ENCODE measurements at places on chromosomes 5 and 9.

DNA sequence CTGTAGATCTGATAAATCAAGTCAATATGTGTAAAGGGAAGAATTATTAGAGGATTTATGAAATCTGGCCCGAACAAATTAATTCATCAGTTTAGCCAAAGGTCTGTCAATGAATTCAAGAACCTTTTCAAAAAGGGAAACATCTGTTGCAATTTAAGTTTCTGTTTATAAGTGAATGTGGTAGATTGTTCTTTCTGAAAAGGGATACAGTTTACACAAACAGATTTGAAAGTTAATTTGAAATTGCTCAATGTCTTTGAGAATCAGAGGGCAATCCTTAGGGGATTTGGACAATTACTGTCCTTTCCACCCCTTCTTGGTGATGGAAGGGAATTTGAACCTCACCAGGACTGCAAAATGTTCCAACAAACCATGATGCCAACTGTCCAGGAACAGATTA is 29.7 kb upstream of the ERCC6L2 start:
- no peak for DNase-seq

GRCh38 chr9:124350494-124351263 is 64.6 kb downstream of the PSMB7 start:
- no peak for DNase-seq

- no peak for DNase-seq
Measured at GRCh38 chr5:143231973-143232812, 171.3 kb downstream of the NR3C1 start.

DNA sequence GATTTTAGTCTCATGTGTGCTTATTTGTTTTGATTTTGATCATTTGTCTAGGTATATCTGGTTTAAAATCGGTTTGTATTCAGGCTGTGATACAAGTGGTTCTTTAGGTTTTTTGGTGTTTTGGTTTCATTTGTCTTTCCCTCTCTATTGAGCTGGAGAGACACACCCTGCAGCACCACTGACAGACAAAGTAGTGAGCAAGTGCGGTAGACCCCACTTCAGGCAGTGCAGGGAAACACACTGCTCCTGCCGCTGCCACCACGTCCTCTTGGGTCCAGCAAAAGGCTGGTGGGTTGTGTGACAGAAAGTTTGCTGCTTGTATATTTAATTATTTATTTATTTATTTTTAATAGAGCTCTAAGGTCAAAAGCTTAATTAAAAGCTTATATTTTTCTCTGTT is 801.0 kb downstream of the NR2F1-AS1 start:
- no peak for DNase-seq

GRCh38 chr9:76562511-76562911 is 103.5 kb downstream of the GCNT1 start:
- DNase-seq = peak; percentile 68

DNA sequence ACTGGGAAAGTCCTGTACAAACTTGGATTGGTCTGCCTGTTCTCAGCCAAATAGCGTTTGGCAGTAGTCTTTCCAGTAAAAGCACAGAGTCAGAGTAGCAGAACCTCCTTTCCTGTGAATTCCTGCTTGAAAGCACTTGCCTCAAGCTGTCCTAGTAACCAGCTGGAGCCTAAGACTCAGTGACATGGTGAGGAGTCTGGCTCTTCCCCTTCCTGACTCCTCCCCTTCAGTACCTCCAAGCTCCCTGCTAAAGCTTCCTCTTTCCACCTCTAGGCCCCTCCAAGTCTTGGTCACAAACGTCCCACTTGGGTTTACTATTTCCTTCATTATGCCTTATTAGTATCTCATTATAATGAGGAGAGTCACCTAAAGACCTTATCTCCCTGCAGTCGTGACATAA is 21.4 kb upstream of the FAM81B start:
- no peak for DNase-seq

GRCh38 chr5:175856408-175857100 is 14.8 kb upstream of the CPLX2 start:
- no peak for DNase-seq

DNA sequence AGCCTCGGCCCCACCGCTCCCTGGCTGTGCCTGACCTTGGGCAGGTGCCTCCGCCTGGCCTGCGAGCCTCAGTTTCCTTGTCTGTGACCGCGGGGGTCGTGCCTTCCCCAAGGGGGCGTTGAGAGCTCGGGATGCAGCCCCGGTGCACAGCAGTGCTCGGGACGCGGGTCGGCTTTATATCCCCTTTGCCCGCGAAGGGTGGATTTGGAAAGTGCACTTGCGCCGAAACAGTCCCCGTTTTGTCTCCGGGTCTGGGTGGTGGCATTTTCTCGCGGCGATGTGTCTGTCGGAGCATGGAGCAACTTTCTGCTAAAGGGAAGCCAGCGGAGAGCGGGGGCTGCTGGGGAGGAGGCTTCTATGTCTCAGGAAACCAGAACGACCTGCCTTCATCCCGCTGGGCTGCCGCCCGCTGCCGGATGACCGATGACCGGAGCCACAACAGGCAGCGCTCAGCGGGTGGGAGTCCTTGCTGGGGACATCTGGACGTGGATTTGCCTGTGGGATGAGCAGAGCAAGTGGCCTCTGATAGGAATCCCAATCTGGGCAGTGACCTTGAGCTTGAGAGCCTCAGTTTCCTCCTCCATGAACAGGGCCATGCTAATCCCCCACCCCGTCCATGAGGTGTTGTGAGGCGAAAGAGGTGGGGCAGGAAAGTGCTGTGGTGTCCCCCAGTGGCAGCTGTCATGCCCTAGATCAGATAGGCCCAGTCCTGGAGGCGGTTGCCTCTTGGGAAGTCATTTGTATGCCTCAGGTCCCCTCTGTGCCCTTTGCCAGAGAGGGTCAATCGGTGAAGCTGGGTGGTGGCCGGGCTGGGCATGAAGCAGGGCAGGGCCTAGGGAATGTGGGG is 651 bp downstream of the HRH2 start:
- no peak for DNase-seq

DNA sequence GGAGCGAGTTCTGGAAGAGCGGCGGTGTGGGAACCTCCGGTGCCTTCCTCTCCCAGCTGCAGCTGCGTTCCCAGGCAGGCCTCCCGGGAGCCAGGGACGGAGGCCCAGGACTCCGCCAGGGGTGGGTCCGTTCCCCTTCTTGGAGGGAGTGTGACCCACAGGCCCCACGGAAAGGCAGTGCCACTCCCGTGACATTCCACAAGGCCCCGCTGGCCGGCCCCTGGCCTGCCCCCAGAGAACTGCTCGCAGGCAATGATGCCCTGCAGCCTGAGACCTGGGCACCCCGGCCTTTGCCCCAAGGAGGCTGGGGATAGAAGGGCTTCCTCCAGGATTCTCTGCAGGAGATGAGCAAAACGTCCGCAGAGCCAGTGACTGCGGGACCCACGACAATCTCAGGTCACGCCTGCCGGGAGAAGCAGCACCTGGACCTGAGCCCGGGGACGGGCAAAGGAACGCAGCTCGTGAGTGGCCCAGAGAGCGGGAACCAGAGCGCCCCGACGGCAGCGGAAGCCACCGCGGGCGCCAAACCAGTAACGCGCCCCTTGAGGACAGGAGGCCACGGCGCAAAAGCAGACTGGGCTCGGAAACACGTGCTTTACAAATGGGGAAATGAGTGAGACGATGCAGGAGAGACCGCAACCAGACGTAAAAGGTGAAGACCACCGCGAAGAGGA is 9.3 kb downstream of the OBP2B start:
- no peak for DNase-seq

DNA sequence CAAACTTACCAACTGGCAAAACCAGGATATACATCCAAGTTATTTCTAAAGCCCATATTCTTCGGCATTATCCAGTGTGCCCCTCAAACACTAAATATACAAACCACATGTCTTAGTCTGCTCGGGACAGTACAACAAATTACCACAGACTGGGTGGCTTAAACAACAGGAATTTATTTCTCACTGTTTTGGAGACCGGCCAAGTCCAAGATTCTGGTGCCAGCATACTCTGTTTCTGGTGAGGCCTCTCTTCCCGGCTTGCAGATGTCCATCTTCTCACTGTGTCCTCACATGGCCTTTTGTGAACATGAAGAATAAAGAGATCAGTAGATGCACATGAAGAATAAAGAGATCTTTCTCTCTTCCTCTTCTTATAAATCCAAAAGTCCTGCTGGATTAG is 12.9 kb upstream of the SLCO6A1 start:
- DNase-seq = peak; percentile 6

GRCh38 chr9:29044959-29045358 is 1471.7 kb upstream of the C9orf72 start:
- no peak for DNase-seq

DNA sequence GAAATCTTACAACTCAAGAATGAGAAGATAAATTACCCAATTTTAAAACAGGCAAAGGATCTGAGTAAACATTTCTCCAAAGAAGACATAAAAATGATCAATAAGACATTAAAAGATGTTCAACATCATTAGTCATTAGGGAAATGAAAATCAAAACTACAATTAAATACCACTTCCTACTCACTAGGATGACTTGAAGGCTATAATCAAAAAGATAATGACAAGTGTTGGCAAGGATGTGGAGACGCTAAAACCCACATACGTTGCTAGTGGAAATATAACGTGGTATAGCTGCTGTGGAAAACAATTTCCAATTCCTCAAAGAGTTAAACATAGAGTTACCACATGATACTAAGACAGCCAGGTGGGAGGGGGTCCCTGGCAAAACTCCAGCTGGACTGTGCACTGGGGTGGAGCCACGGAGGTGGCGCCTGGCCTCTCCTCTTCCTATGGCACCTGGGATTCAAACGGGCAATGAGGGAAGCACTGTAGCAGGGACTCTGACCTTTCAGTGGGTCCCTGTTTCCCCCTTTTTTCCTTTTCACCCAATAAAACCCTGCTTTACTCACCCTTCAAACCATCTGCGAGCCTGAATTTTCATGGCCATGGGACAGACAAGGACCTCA is 5.9 kb downstream of the ARSB start:
- no peak for DNase-seq

- DNase-seq = no peak
Measured at GRCh38 chr9:29475471-29475870, 1902.2 kb upstream of the C9orf72 start.

- DNase-seq = no peak
Measured at GRCh38 chr5:118196229-118196628, 792.1 kb downstream of the DTWD2 start.

DNA sequence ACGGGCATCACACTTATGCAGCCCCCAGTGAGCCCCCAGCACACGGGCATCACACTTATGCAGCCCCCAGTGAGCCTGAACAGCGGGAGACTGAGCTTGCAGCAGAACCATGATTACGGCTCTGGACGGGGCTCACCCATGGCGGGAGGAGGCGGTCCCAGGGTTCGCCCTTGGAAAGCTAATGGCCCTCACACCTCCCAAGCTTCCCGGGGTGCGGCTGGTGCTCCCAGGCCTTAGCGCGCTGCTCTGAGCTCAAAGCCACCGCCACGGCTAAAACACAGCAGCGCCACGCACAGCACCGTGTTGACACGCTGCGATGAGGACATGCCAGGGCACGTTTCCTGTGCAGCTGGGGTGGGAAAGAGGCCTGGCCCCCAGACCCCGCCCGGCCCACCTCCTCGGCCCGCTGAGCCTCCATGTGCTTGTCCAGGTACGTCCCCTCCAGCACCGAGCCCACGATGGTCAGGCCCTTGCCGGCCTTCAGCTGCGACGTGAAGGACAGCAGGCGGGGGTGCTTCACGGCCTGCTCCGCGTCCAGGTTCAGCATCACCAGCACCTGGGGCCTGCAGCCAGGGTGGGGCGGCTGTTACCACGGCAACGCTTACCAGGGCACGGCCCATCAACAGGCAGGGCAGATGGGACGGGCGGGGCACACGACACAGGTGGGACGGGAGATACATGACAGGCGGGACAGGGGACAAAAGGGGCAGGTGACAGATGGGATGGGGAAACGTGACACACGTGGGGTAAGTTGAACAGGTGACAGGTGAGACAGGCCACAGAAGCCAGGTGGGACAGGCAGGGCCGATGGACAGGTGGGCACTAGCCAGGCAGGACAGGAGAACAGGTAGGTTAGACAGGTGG is 38.4 kb downstream of the SLC12A7 start:
- no peak for DNase-seq

- no peak for DNase-seq
Measured at GRCh38 chr5:7625740-7626139, 225.2 kb downstream of the CFAP90 start.

DNA sequence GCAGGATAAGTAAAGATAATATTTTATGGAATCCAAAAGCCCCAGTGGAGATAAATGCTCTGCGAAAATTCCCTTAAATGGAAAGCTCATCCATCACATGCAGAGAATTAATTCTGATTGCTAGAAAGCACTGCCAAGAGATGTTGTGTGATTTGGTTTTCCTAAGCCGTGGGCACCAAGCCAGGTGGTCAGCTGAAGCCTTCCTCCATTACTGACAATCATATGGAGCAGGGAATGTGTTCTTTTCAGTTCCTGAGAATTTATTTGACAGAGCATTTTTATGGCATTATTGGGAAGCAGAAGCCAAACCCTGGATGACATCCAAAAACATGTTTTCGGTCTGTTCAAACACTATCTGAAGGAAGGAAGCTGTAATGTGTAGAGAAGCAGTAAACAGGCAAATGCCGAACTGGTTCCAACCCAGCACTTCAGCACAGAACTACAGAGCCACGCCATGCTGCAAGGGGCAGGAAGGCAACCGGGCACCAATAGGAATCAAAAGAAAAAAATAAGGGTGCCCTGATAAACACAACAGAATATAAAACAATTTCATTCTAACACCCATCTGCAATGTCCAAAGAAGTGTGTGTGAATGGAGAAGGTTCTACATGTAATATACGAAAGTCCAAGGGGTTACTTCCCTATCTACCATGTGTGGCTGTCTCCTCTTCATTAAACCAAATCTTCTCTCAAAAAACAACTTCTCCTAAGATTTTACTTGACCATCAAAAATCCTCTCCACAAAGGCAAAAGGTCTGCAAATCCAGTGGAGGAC is 12.3 kb downstream of the ARSB start:
- DNase-seq = peak; percentile 24

DNA sequence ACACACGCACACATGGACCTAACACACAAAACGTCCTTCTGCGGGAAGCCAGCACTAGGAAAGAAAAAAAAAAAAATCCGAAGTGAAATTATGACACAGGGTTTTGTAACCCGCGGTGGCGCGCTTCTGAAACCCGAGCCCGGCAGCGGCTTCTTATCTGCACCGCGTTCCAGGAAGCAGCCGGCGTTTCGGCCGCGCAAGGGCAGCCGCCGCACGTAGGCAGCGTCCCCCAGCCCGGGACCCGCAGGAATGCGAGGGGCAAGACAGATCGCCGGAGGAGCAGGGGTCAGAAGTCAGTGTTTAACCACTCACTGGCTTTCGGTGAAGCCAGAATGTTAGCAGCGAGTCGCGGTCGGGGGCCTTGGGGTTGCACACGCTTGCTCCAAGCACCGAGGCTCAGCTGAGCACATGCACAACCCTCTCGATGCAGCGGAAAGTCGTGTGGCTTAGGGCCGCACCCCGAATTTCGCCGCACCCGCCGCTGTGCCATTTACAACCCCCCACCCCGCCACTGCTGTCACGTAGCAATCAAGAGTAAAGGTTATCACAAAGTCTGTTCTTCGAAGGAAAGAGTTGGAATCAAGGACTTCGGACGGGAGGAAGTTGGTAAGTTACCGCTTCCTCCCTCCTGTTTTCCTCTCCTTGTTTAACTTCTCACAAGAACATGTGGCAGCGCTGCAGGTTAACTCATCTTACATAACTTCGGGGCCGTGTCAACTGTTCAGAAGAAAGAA is 167.9 kb downstream of the AUH start:
- DNase-seq = peak; percentile 78

GRCh38 chr5:158234323-158235158 is 375.6 kb upstream of the CLINT1 start:
- DNase-seq = no peak
